ENCODE measurements at places on chromosomes 5 and 9. TPM values are rescaled to one million over a fixed set of nuclear protein-coding genes. Genes with fewer than 3 reads are reported as not detected.

Gene PRR16
- 0.30 TPM for total RNA-seq

Gene MELK
- 95.3 TPM for total RNA-seq

Gene SPATA9
- not detected for total RNA-seq

Gene FGD3
- not detected for total RNA-seq

Gene LHX3
- total RNA-seq = not detected

Gene FPGS
- 100 TPM for total RNA-seq

Gene OSTF1
- 23.0 TPM for total RNA-seq

Gene SLC6A18
- total RNA-seq = not detected

Gene GCNT1
- 4.8 TPM for total RNA-seq

Gene PLAC8L1
- total RNA-seq = not detected

Gene CCL27
- not detected for total RNA-seq

Gene AJM1
- 0.82 TPM for total RNA-seq

DNA sequence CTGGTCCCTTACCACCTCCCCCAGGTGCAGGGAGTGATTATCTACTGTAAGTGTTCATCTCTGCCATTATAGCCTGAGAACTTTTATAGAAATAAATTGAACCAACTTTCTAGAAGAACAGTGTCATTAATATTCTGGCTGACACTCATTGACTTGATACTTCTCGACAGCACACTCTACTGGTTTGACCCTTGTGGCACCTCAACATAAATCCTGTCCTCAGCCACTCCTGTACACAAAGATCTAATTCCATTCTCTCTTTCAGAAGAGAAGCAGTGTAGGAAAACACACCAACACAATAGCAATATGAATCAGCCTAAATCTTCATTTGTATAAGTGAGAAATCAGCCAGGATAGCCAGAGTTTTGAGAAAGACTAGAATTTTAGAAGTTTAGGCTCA, 417.7 kb downstream of the TAF11L14 start:
- DNase-seq = no peak

GRCh38 chr5:37661227-37661920, 178.5 kb downstream of the GDNF start:
- DNase-seq = no peak

GRCh38 chr5:31563216-31563615, 31.1 kb downstream of the C5orf22 start:
- DNase-seq = no peak

- no peak for DNase-seq
Observed at GRCh38 chr5:160742446-160742845, 109.6 kb downstream of the ATP10B start.

DNA sequence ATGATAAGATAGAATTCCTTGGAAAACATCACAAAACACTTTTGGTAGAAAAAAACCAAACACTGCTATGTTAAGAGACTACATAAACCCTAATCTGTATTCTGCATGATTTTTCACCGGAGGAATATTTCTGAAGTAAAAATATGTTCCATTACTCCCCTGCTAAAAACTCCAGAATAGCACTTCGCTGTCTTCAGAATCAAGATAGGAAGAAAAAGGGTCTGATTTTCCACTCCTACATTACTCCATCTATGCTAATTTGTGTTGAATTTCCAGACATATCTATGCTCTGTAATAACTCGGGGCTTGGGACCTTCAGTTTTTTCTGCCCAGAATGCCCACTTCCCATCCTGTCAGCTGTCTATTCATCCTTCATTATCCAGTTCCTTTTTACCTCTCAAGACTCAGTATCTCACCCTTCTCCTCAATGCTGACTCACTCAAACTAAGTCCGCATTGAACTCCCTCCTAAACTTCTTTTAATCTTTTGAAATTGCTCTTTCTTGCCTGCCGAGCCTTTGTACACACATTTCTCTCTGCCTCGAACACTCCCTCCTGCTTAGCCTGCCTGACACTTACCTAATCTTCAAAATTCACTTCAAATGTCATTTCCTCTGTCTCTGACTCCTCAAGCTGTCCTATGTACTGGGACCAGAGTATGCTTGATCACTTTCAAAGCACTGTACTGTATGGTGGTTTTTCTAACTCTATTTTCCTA, 171.0 kb downstream of the ARRDC3 start:
- DNase-seq = peak; percentile 16

- DNase-seq = no peak
Observed at GRCh38 chr5:176927562-176927961, 28.4 kb upstream of the HK3 start.

DNA sequence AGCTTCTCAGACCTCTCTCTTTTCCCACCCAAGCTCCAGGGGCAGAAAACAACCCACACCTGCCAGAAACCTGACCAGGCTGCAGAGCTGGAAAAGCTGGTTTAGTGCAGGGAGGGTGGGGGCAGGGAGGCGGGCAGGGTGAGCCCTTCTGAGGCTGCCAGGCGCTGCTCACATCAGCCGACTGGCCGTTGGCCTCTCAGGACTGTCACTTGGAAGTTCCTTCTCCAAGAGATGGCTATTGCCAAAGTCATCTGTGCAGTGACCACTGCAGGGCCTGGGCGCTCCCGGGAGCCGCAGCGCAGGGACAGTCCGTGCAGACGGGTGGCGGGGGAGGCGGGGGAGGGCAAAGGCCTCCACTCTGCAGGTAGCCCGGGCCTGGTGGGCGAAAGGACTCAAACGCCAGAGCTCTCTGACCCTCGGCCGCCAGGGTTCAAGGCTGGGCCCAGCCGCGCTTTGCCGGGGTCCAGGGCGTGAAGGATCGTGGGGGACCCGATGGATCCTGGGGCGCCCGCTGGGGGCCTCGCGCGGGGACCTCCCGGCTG, 205.0 kb upstream of the IER5L start:
- DNase-seq = no peak

DNA sequence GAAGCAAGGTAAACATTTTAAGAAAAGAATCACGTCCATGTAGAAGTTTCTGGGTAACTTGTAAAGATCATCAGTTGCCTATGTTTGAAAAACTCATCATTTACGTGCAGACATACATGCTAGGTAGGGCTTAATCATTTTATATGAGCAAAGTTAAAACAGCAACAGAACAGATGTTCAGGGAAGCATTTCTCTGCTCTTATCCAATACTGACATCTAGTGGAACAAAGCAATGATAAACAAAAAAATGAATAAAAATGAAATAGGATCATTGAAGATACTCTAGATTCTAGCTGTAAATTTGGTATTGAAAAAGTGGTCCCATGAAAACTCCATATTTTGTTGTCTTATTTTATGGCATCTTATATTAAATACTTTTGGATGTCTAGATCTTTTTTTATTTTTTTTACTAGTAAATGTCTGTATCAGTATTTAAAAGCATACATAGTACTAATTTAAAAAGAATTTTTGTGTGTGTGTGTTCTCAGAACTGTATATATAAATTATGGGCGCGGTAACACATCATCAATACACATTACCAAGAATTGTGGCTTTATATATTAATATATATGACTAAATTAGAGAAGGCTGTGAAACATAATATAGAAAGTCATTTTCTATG, 1050.2 kb downstream of the CDH12 start:
- no peak for DNase-seq

DNA sequence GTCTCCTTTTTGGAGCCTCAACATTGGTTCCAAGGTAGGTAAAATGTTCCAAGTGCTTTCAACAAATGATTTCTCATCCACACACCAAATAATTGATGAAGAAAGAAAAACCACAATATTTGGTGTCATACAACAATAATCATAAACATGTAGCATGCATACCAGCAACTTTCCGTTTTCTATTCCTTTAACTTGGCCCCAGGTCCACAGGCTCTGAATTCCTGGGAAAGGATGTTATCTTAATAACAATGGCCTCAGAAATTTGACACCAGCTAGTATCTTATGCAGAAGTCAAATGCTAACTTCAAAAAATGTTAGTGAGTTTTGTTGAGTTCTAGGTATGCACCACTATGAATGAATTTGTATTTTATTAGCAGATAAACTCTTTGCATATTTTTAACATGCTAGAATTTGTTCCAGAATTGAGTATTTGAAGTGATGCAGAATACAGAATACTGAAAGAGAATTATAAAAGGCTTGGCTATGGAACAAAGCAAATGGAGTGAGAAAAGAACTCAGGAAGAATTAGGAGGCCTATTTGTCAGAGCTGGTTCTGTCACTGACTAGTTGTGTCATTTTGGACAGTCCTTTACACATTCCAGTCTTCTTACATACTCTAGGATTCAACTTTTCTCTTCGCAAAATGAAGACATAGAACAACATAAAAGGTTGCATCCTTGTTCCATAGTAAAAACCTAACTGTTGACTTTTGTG, 435.3 kb upstream of the TNC start:
- no peak for DNase-seq

DNA sequence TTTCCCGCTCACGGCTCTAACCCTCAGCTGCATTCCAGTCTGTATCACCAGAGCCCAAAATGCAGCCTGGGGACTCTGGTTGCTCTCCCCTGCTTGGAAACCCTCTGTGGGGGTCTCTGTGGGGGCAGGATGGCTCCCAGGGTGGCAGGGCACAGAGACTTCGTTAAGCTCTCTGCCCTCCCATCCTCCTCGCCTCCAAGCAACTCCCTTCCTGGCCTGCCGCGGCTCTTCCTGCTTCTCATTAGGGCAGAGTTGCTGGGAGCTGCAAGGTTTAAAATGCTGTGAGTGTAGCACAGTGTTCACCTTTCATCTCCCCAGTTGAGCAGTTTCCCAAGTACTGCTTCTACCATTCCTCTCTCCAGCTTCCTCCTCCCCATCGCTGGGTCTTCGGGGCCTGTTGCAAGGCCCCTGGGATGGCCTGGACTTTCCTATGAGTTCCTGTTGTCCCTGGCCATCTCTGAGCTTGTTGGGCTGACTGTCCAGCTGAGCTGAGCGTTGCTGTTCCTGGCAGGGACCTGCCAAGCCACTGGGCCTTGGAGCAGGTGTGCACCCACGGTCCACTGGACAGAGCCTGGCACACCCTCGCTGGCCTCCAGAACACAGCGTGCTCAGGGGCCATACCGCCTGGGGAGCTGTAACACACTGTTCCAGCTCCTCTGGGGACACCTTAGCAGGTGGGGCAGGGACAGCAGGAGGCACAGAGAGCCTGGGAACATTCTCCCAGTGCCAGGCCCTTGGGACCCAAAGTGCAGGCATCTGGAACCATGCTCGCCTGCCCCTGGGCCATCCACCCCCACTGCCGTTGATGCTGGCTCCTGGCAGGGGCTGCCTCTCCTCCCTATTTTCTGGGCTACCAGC, 188.4 kb downstream of the C9orf50 start:
- DNase-seq = no peak

GRCh38 chr5:116507051-116507537, 67.5 kb downstream of the SEMA6A start:
- DNase-seq = no peak

GRCh38 chr5:116583085-116583861, 8.7 kb upstream of the SEMA6A start:
- no peak for DNase-seq

GRCh38 chr5:25459082-25459481, 814.3 kb upstream of the CDH10 start:
- no peak for DNase-seq

DNA sequence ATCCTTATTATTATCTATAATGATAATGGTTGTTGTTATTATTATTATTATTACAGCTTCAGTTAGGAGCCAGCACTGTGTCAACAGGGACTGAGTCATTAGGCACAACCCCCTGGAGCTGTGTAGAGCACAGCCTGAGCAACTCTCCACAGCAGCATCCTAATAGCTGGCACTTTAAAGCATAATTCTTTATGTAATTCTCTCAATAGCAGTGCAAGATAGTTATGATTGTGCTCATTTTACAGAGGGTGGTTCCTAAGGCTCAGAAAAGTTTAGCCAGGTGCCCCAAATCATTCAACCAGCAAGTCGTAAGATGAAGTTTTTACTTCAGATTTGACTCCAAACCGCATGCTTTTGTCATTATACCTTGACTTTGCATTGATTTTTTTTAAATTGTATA, 390.3 kb downstream of the ANXA1 start:
- DNase-seq = no peak

DNA sequence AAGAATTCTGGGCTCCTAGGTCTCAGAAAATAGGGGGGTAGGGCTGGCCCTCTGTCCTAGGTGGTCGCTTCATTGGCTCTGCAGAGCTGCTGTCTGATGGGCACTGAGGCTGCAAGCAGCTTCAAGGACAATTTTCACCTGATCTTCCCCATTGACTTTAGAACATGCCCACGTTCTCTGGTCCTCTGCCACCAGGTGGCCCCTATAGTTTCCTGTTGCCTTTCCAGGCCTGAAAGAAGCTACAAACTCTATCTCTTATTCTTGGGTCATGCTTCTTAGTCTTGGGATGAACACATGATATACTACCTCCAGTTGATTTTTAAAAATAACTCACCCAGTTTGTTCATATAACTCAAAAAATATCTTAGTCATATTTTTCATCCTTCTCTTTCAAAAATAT, 26.3 kb downstream of the SPZ1 start:
- DNase-seq = no peak

GRCh38 chr5:10122076-10122726, 127.5 kb downstream of the ATPSCKMT start:
- DNase-seq = no peak

DNA sequence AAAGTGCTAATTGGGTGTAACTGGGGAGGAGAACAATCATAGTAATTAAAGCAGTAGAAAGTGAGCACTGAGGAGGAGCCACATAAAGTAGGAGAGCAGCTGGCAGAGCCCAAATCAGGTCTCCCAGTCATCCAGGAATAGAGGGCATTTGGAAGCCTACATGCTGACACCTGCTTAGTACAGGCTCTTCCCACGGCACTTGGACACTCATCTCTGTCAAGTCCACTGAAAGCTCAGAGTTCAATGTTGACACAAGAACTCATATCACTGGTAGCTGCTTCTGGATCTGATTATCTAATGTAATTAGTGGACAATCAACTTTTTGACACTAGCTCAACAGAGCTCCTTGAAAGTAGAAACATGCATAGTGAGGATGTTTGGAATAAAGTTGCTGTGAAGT, 45.9 kb upstream of the PCSK1 start:
- no peak for DNase-seq

DNA sequence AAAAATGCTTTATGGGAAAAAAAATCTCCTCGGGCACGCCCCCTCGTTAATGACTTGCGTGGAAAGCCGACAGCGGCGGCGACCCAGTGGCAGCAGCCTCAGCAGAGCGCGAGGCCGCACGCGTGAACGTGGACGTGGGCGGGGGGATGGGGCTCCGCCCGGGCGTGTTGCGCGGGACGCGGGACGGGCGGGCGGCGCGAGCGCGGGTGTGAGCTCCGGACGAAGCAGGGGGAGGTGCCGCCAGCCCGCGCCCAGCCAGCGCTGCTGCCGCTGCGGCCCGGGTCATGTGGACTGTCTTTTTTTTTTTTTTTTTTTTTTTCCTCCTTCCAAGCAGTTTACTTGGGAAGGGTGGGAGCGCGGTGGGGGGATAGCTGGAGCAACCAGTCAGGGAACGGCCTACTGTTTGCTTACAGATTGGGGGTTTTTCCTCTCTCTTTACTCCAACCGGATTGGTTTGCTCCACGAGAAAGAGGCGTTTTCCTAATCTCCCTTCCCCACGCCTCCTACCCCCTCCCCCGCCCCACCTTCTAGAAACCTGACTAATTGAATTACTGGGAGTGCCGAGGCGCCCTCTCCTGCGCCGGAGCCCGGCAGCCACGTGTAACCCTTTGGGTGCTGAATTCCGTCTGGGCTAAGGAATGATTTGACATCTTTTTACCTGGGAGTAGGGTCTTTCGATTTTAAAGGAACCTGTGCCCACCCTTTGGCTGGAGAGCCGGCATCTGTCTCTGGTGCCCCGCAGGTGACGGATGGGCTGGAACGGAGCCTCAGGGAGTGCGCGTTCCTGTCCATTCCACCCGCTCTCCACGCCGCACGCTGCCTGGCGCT, 1.7 kb upstream of the EFNA5 start:
- DNase-seq = peak; percentile 91

Measured in MG63 (cell line).